ENCODE measurements at places on chromosomes 2 and 18. TPM values are rescaled to one million over a fixed set of nuclear protein-coding genes. Genes with fewer than 3 reads are reported as not detected.

DNA sequence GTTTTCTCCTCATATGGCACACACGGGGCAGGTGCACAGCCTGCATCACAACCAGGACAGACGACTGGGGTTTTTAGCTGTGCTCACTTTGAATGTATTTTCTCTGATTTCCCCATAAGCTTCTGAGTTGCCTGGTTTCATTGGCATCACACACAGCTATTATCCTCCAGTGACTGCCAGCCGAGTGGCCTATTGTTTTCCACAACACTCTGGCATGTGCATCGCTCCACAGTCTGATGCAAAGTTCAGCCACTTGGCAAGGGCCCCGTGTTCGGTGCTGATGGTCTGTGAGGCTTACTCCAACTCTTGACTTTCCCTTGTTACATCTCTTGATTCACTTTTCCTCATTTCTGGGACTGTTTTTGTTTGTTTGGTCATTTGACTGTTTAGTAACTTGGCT lies 593.1 kb downstream of the CBLN2 start:
- H3K27ac ChIP-seq, result no peak overlapping the region
- no peaks in the 10 kb centered on the region for H3K36me3 ChIP-seq
- no peaks in the 10 kb centered on the region for H3K27me3 ChIP-seq
- H3K4me1 ChIP-seq, result no peaks in the 10 kb centered on the region
- no peak for DNase-seq
- no peak overlapping the region for H3K4me3 ChIP-seq

GRCh38 chr2:44691174-44691785 lies 250.2 kb upstream of the SIX3 start:
- H3K36me3 ChIP-seq, result no peaks in the 10 kb centered on the region
- no peak for DNase-seq
- peaks cover 19% of the 10 kb centered on the region for H3K4me1 ChIP-seq
- no peak overlapping the region for H3K27ac ChIP-seq
- no peaks in the 10 kb centered on the region for H3K27me3 ChIP-seq

DNA sequence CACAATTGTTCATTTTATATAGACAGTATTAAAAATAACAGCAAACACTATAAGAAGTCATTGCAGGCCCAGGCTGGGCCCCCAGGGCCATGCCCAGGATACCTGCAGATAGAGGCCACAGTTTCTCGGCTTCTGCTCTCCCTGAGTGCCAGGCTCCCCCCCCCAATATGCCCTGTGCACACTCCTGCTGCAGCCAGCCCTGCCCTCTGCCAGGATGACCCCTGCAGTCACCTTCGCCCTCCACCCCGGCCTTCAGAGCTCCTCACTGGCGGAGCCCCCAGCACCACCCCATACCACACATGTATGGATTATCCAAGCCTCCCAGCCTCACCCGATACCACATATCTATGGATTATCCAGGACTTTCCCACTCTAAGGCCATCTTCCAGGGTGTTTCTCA lies 104.5 kb downstream of the TPO start:
- no peaks in the 10 kb centered on the region for H3K36me3 ChIP-seq
- H3K4me1 ChIP-seq, result no peaks in the 10 kb centered on the region
- no peak overlapping the region for H3K4me3 ChIP-seq
- no peak for DNase-seq
- peaks cover 5% of the 10 kb centered on the region for H3K27me3 ChIP-seq

DNA sequence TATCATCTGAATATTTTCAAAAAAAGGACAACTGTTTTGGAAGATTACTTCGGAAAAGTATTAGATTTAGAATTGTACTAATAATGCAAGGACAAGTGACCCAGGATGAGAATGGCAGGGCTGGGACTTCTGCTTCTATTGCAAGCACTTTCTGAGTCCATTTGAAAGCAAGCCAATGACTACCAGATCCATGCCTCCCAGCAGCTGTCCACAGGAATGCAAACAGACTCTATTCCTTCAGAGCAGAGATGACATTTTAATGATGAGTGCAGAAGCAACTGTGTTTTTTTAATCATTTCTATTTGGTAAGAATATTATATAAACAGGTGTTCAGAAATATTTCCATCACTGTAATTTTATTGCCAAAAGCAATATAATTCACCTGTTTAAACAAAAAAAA lies 456.7 kb downstream of the SOX11 start:
- no peak overlapping the region for H3K27ac ChIP-seq
- no peaks in the 10 kb centered on the region for H3K36me3 ChIP-seq
- H3K27me3 ChIP-seq, result no peaks in the 10 kb centered on the region
- DNase-seq, result peak; percentile 2
- no peak overlapping the region for H3K4me3 ChIP-seq

DNA sequence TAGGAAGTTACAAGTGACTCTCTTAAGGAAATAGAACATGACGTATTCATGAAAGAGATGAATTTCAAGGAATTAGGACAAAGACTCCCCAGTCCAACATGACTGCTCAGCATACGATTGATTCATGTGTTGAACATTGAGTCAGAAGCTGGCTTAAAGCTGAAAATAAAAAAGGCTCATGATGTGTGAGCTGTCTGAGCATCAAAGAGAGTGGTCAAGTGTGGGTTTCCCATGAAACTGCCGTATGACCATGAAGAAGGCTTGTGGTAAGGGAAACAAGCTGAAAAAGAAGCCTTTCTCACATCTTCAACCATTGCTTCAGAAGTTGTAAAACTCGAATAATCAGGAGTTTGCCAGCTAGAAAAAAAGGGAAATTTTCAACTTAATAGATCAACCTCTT lies 201.9 kb upstream of the APCDD1 start:
- no peaks in the 10 kb centered on the region for H3K27me3 ChIP-seq
- DNase-seq, result no peak
- no peaks in the 10 kb centered on the region for H3K36me3 ChIP-seq
- no peak overlapping the region for H3K4me3 ChIP-seq
- no peaks in the 10 kb centered on the region for H3K4me1 ChIP-seq

- H3K27me3 ChIP-seq, result no peaks in the 10 kb centered on the region
- no peak overlapping the region for H3K27ac ChIP-seq
- H3K36me3 ChIP-seq, result no peaks in the 10 kb centered on the region
- no peak overlapping the region for H3K4me3 ChIP-seq
- peaks cover 5% of the 10 kb centered on the region for H3K4me1 ChIP-seq
These were observed 66.6 kb upstream of the STAM2 start for GRCh38 chr2:152241948-152242729.

- H3K4me1 ChIP-seq, result no peaks in the 10 kb centered on the region
- H3K4me3 ChIP-seq, result no peak overlapping the region
- no peaks in the 10 kb centered on the region for H3K27me3 ChIP-seq
- no peaks in the 10 kb centered on the region for H3K36me3 ChIP-seq
- H3K27ac ChIP-seq, result no peak overlapping the region
- DNase-seq, result no peak
These were observed 22.7 kb upstream of the ETAA1 start for GRCh38 chr2:67374481-67374880.

DNA sequence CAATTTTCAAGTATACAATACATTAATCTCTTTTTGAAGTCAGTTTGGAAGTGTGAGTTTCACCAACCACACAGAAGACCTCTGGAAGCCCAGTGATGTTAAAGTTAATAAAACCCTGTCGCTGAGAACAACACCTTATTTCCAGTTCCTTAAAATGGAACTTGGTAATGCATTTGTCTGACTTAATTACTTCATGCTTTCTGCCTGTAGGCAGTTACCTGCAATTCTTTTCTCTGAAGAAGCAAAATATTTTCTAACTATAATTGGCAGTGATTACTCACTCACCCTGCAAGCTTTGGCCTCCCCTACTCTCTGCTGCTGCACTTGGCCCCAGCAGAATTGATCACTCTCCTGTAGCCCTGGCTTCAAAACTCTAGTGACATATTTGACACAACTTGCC lies 81.5 kb downstream of the TXNL1 start:
- no peaks in the 10 kb centered on the region for H3K4me1 ChIP-seq
- no peak overlapping the region for H3K4me3 ChIP-seq
- DNase-seq, result no peak
- H3K36me3 ChIP-seq, result no peaks in the 10 kb centered on the region
- peaks cover 5% of the 10 kb centered on the region for H3K27me3 ChIP-seq

DNA sequence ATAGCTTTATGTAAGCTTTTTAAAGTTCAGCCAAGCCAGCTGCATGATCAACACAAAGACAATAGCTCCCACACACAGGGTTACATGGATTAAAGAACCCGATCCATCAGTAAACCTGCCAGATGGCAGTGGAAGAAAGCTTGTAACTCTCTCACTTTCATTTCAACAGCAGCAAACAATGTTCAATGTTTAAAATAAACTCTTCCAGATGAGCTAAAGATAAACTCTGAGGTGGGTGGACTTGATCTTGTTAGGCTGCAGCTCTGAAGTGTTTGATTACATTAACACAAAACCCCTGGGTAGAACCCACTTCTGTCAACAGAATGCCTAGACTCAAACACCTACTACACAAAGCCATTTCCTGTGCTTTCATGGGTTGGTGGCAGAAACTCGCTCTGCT lies 13.9 kb downstream of the RDH14 start:
- H3K27ac ChIP-seq, result no peak overlapping the region
- no peaks in the 10 kb centered on the region for H3K27me3 ChIP-seq
- H3K4me3 ChIP-seq, result no peak overlapping the region
- H3K4me1 ChIP-seq, result peaks cover 25% of the 10 kb centered on the region
- DNase-seq, result no peak

GRCh38 chr2:28338831-28339321 lies 53.8 kb upstream of the FOSL2 start:
- no peak for DNase-seq
- H3K36me3 ChIP-seq, result no peaks in the 10 kb centered on the region
- H3K27me3 ChIP-seq, result no peaks in the 10 kb centered on the region
- H3K4me3 ChIP-seq, result peak overlapping the region; percentile 31

DNA sequence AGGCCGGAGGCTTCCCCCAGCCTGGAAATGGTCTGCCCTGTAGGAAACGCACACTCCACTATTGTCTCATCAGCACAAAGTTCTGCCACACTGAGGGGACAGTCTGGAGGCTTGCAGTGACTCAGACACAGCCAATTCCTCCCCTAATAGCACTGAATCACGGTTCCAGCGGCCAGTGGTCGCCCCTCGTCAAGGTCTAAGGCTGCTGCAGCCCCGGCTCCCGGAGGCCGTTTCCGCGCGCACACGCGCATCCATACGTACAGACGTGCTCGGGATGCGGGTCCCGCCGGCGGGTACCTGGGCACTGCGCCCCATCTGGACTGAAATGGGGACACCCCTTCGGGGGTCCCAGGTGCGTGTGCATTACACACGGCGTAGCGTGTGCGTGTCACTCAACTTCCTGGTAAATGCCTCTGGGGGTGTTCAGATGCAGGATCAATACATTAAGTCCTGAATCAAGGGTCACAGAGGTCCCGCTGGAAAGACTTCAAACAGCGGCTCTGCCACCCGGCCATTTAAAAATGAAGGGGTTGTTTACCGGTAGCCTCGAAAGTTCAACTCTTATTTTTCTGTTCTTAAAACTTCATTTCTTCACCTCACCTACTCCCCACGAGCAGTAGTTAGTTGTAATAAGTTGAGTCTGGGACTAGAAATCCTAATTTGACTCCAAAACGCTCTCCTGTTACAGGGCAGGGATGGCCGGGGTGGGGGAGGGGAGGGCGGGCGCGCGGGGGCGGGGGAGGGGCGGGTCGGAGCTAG lies 572 bp upstream of the ZNF516 start:
- H3K27me3 ChIP-seq, result no peaks in the 10 kb centered on the region
- H3K27ac ChIP-seq, result peak overlapping the region; percentile 63
- H3K4me1 ChIP-seq, result no peaks in the 10 kb centered on the region

- H3K4me3 ChIP-seq, result peak overlapping the region; percentile 25
- peaks cover 4% of the 10 kb centered on the region for H3K4me1 ChIP-seq
- no peak for DNase-seq
- no peaks in the 10 kb centered on the region for H3K36me3 ChIP-seq
- no peak overlapping the region for H3K27ac ChIP-seq
- H3K27me3 ChIP-seq, result peaks cover 93% of the 10 kb centered on the region
These were observed 2.1 kb upstream of the SIX3 start for GRCh38 chr2:44939106-44940048.

DNA sequence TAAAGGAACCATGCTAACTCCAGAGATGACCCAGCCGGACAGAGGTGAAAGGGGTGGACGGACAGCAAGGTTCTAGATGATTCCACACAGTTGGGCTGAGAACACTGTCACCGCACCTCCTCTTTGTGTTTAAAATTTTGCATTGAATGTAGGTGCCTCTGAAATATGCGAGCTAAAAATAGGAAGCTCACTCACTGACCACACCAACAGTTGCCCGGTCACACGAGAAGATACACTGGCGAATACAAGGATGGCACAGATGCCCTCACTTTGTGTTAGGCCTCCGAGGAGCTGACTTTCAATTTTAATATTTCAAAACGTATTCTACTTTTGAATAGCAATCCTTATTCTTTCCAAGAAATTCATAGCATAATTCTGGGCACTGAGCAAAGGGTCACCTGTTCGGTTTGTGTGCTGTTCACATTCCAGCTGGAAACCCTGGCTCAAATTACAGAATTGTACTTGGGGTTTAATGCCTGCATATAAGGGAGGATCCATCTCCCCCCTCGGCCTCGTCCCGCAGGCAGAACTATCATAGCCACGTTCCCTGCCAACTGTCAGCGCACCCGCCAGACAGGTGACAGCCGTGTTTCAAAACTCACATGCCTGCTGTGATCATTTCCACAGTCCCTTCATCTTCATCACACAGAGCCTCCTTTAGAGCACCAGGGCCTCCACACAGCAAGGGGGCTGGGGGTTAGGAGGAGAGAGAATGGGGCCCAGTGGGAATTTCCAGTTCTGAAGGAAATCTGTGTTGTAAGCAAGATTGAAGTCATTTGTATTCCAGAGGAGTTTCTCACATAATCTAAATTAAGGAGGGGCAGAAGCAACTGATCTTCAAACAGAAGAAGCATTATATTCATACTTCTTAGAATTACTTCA lies 48.2 kb downstream of the ADI1 start:
- peak overlapping the region; percentile 86 for H3K27ac ChIP-seq
- peak; percentile 25 for DNase-seq
- H3K4me3 ChIP-seq, result peak overlapping the region; percentile 35
- H3K36me3 ChIP-seq, result no peaks in the 10 kb centered on the region
- peaks cover 30% of the 10 kb centered on the region for H3K4me1 ChIP-seq

DNA sequence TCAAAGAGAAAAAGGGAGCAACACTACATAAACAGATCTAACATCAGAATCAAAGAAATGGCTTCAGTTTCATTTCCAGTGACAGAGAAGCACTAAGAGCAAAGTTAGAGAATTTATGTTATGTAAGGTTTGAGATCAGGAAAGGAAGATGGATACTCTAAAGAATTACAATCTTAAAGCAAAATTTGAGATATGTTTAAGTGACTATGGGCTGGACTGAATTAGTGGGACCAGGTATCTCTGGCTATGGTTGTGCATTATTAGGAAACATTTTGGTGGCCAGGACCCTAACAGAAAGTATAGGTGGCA lies 208.2 kb downstream of the CCDC178 start:
- DNase-seq, result no peak
- H3K4me1 ChIP-seq, result no peaks in the 10 kb centered on the region
- H3K27ac ChIP-seq, result no peak overlapping the region
- no peaks in the 10 kb centered on the region for H3K27me3 ChIP-seq

TBC1D8 gene
- total RNA-seq, result 3.4 TPM

YES1 gene
- 91.6 TPM for total RNA-seq

IL1RL1 gene
- total RNA-seq, result not detected

REG1B gene
- not detected for total RNA-seq

HMSD gene
- not detected for total RNA-seq

TGFA gene
- 17.3 TPM for total RNA-seq

CCDC102B gene
- total RNA-seq, result 0.89 TPM

MROH2A gene
- not detected for total RNA-seq

ST6GAL2 gene
- not detected for total RNA-seq

RAB27B gene
- total RNA-seq, result 0.54 TPM
